Central memory CD8-positive, alpha-beta T cell (primary cell): ENCODE measurements at places on chromosomes 4 and X.

DNA sequence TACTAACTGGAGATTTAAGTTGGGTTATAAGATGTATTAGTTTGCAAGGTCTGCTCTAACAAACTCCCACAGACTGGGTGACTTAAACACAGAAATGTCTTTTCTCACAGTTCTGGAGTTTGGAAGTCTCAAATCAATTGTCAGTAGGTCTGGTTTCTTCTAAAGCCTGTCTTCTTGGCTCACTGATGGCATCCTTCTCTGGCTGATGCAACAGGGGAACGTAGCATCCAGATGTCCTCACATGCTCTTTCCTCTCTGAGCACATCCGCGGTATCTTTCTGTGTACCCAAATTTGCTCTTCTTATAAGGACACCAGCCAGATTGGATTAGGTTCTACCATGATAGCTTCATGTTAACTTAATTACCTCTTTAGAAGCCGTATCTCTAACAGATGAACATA, 63.2 kb upstream of the BMP3 start:
- DNase-seq: no peak

- no peak for DNase-seq
Measured at GRCh38 chr4:64533159-64533558, 123.9 kb upstream of the TECRL start.

DNA sequence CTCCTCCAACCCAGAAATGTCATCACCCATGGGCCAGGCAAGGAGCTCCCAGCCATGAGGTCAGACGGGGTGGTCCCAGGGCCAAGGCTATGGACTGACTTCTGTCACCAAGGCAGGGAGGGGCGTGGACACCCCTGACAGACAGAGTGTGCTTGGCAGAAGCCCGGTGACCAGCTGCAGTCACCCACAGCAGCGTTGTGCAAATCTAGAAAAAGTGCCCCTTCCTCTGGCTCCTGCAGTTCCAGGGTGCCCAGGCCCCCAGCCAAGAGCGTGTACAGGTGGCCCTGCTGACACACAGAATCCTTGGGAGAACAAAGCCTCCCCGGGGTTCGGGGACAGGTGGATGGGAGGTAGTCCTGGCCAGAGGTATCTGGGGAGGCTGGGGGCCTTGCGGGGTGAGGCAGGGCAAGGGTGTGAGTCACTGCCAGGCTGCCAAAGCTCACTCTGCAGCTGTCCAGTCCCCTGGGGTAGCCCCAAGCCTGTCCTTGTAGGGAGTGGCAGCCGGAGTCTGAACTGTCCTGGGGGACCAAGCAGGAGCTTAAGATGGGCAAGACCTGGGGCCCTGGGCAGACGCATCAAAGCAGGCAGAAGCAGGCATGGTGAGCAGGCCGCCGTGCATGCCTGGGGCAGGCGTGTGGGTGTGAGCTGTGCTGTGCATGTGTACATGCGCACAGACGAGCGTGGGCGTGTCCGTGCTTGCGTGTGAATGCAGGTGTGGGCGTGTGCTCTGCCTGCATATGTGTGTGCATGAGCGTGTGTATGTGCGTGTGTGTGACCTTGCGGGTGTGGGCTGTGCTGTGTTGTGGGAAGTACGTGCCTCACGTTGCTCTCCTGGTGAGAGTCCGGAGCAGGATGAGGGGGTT, 3.3 kb downstream of the MYL5 start:
- no peak for DNase-seq

DNA sequence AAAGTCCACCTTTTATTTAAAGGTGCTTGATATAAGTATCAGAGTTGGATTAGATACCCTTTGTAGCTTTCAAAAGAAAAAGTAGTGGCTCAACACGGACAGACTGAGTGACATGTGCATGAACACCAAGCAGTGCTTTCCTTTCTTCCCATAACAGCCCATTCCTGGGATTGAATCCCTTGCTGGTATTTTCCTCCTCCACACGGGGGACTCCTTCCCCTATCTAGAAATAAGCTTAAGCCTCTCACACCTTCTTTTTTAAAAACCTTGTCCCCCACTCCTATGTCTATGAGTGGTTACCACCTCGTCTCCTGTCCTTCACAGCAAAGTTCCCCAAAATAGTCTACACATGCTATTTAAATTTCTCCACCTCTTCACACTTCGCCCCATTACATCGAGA, 5.1 kb downstream of the AP1S2 start:
- DNase-seq: no peak

DNA sequence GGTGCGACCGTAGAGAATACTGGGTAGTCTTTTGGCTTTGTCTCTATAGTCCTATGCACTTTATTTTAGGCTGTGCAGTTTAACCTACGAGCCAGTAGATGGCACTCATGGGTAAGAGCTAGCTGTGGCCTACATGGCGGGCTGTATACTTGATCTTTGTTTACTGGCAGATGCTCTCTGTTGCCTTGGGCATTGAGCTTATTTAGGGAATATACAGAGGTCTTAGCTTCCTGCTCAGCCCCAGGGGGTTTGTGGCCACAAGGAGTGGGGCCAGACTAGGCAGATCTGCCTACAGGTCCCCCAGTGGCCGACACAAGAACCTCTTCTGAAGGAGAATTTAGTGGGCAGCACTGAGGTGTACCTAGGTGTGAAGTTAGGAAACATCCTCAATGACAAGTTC, 227.6 kb upstream of the HDX start:
- no peak for DNase-seq

DNA sequence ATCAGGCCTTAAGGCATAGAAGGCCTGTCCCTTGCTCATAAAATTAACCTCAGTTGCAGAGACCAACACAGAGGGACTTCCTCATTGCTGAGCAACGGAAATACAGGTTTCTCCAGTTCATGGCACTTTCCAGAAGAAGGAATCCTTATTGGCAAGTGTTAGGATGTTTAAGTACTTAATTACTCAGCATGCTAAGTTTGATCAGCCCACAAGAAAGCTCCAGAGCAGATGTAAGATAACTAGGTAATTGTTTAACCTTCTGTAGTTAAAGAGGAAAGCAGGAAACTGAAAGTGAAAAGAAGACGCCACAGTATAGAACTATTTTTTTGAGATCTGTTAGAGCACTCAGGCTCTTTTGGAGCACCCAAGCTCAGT, 33.5 kb downstream of the SMS start:
- DNase-seq: no peak

GRCh38 chr4:131052646-131053045, 1956.7 kb downstream of the C4orf33 start:
- DNase-seq: no peak

DNA sequence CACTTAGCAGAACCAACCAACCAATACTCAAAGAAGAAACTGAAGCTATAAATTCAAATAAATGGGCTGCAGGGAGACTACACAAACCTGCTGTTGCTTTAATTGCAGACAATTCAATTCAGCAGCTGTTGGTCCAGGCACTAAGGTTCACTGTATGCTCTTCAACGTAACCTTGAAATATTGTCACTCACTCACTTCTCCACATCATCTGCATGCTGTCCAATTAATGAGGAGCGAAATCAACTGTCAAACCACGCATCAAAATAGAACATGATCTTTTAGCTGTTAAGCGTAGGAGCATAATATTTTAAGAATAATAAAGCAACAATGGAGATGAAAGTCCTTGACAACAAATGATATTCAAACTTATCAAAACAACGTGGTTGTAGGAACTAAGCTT, 17.0 kb downstream of the ENOX2 start:
- DNase-seq: no peak

DNA sequence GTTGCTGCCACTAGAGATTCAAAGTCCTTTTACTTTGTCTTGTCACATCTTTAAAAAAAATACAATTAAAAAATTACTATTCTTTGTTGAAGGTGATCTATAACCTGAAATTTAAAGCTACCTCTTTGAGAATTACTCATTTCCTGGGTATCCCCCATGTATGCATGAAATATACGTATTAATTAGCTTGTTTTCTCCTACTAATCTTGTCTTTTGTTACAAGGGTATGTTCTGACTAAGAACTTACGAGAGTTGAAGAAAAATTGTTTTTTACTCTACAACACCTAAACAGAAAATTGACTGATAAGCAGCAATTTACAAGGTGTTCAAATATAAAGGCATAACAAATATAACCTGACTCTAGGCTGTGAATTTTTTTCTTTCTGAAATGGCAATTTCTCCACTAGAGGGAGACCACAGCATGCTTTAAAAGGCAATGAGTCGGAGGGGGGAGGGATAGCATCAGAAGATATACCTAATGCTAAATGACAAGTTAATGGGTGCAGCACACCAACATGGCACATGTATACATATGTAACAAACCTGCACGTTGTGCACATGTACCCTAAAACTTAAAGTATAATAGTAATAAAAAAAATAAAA, 249.6 kb downstream of the OPHN1 start:
- DNase-seq: no peak

- DNase-seq: no peak
Measured at GRCh38 chrX:143094417-143095023, 68.8 kb downstream of the SPANXN4 start.

DNA sequence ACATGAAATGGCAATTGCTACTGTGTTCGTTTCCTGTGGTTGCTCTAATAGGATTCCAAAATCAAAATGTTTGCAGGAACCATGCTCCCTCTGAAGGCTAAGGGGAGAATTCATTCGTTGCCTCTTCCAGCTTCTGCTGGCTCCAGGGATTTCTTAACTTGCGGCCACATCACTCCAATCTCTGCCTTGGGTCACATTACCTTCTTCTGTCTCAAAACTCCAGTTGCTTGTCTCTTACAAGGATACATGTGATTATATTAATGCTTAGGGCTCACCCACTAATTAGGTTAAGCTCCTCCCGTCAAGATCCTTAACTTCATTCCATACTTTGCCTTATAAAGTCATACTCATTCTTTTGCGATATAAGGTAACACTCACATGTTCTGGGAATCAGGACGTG, 208.4 kb downstream of the RBM46 start:
- DNase-seq: no peak

DNA sequence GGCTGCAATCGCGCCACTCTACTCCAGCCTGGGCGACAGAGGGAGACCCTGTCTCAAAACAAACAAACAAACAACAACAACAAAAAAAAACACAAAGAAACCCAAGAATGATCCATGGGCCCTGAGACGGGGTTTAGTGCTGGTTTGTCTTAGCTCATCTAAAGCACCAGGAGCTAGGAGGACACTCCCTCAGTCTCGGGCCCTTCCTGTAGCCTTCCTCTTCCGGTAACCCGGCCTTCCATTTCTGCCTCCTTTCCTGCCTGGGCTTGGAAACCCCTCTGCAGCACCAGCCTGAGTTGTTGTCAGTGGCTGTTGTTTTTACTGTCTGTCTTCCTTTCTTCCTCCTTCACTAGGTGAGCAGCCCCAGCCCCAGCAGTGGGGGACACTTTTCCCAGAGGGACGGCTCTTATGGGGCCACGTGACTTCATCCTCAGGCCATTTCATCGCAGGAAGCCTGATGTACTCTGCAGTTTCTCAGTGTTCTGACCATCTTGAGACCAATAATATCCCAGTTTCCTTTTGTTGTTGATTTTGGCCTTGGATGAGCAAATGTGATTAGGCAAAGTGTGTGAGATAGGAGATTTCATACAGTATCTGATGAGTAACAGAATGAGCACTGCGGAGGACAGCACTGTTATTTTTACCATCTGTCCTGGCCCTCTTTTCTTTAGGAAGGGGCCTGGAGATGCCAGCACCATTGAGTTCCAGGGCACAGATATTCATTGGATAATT, 90.1 kb downstream of the ANAPC4 start:
- no peak for DNase-seq

DNA sequence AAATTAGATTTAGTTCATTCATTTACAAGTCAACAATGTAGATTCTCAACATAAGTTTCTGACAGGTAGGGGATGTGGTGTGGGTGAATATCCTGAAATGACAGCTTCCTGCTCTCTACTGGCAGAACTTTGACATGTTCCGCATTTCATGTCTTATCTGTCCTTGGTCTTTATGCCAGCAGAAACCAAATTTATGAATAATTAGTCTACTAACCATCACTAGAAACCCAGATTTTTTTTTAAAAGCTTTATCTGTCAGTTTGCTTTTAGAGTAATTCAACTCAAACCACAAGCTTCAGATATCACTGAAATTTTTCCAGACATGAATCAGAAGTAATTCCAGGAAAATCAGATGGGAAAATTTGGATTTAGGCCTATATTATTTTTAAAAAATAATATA, 17.9 kb downstream of the COQ2 start:
- DNase-seq: no peak

GRCh38 chr4:149353241-149353640, 462.4 kb downstream of the IQCM start:
- no peak for DNase-seq

DNA sequence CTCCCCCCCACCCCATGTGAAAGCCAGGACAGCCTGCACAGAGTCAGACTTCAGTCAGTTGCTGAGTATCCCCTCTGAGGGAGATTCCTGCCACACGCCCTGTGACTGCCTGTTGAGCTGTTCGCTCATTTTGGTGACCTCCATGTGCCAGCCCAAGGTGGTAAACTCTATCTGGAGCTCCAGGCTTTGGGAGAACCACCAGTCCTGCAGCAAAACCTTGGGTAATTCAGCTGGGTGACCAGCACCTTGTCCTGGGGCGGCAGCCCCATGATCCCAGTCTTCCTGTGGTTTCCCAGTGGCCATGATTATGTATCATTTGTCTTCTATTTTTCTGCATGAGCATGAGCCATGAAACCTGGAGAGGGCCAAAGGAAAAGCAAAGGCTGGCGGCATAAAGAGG, 73.4 kb downstream of the NBDY start:
- DNase-seq: no peak

GRCh38 chr4:75512386-75513211, 1.6 kb downstream of the RCHY1 start:
- DNase-seq: no peak

DNA sequence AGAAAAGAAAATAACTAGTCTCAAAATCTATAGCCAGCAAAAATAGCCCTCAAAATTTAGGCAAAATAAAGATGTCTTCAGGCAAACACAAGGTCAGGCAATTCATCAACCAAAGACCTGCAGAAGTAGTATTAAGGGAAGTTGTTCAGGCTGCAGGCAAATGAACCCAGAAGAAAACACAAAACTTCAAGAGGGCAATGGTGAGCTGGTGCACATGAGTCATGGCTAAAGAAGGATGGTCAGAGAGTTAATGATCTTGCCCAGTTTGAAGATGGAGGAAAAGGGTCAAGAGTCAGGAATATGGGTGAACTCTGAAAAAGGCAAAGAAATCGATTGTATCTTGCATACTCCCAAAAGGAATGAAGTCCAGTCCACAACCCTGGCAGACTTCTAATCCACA, 83.1 kb upstream of the FAT4 start:
- DNase-seq: no peak

DNA sequence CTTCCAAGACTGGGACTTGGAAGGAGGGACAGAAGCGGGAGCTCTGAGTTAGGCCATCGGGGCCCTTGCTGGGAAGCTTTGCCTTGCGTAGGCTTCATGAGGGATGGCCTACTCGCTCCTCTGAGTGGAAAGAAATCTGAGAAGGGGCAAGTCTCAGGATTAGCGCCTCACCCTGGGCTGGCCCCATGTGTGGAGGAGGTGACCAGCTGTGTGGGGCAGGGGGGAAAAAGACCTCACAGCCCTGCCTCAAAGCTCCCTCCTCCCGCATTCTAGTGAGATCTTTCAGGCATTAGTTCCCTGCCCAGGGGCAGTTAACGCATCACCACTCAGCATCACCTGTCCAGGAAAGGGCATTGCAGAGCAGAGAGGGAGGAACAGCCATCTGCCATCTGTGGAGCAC, 156.1 kb downstream of the ENPP6 start:
- no peak for DNase-seq

GRCh38 chrX:149497626-149498025, 7.5 kb downstream of the IDS start:
- no peak for DNase-seq
